ENCODE measurements at places on chromosomes 1 and 21.

GRCh38 chr1:4000811-4001251 is 100.8 kb upstream of the C1orf174 start:
- DNase-seq: no peak

GRCh38 chr21:25862596-25862995 is 127.8 kb downstream of the GABPA start:
- no peak for DNase-seq

- DNase-seq: no peak
Observed at GRCh38 chr1:65416767-65417166, 3.7 kb upstream of the LEPR start.

- no peak for DNase-seq
Observed at GRCh38 chr1:152681616-152682015, 4.3 kb upstream of the LCE2B start.

- no peak for DNase-seq
Observed at GRCh38 chr1:99738858-99739465, 27.5 kb downstream of the FRRS1 start.

DNA sequence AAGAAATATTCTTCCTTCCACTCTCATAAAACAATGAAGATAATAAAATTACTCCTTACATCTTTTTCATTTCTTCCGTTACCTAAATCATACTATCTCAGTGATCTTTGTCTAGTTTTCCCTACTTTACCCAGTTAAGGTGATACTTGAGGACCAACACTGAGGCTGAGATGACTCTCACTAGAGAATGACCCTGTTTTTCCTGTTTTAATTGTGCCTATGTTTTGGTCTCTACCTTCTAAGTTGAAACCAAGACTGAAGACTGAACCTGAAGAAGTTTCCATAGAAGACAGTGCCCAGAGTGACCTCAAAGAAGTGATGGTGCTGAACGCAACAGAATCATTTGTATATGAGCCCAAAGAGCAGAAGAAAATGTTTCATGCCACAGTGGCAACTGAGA is 25.1 kb downstream of the AIM2 start:
- DNase-seq: no peak

- DNase-seq: peak; percentile 72
Observed at GRCh38 chr1:207672522-207673130, 27.7 kb downstream of the CR1L start.

DNA sequence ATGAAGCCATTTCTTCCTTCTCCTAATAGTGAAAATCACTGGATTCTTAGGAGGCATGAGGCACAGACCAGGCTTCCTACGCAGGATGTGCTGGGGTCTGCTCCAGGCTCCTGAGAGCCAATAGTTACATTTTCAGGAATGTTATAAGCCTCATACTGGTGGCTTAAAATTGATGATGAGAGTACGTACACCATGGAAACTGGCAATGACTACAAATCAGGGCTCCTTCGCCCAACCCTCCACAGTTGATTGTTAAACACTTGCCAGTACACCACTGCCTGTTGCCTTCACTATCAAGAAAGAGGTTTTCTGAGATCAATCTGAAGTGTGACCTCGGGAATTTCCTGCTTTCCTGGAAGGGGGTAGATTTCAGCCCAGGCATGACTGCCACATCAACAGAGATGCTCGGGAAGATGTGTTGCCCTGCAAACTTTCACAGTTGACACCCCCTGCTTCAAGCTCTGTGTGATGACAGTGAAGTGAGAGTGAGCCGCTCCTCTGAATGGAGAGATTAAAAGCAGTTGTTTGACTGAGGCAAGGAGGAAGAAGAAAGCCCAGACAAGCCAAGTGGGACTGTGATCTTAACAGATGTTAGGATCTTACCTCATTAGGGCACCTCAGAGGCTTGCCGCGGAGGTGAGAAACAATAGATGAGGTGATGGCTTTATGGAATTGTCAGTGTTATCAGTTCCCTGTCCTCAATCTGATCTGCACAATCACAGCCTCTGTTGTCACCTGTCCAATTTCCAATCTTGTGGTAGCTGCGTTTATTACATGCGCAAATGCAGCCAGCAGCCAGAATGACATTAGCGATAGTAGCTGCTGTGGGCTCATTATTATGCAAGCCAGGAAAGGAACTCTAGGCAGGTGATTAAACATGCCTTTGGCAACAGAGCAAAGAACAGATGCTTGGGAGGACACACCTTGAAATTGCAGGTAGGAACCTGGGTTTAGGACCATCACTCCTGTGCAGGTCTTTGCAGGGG is 277.3 kb downstream of the KAZN start:
- DNase-seq: no peak

- no peak for DNase-seq
Observed at GRCh38 chr1:27275696-27276095, 41.3 kb downstream of the WDTC1 start.

- no peak for DNase-seq
Observed at GRCh38 chr1:62904856-62905225, 120.9 kb downstream of the ATG4C start.

GRCh38 chr1:223249854-223250631 is 107.0 kb upstream of the TLR5 start:
- no peak for DNase-seq

- no peak for DNase-seq
Observed at GRCh38 chr1:238177351-238177750, 286.6 kb upstream of the ZP4 start.

Data from pons (tissue), 1 donor.